ENCODE measurements at places on chromosomes 3 and 15.
A peak's percentile ranks its signal among the peaks of the same experiment; 100 is the strongest.

DNA sequence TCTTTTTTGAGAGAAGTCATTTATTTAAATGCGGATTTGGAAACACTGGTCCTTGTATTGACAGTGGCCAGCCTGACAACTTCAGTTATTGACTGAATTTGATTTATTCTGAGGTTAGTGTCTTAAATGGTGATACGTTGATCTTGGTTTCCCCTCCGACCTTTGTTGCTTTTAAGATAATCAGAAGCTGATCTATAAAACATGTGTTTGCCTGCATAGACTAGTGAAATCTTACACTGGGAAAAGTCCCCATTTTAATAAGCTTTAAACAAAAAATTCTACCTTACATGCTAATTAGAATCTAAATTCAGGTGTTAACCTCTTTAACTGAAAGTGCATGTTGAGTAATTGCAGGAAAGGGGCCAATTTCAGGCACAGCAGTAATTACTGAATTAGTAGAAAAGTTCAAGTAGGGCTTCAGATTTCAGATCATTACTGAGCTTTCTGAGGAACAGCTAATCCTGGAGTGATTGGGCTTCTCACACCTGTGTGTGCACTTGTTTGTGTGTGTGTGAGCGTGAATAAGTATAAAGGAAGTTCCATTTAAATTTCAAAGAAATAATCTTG lies 221.4 kb downstream of the SOX2 start:
- no peak for DNase-seq

- DNase-seq: no peak
Measured at GRCh38 chr3:67447393-67447792, 207.0 kb downstream of the SUCLG2 start.

DNA sequence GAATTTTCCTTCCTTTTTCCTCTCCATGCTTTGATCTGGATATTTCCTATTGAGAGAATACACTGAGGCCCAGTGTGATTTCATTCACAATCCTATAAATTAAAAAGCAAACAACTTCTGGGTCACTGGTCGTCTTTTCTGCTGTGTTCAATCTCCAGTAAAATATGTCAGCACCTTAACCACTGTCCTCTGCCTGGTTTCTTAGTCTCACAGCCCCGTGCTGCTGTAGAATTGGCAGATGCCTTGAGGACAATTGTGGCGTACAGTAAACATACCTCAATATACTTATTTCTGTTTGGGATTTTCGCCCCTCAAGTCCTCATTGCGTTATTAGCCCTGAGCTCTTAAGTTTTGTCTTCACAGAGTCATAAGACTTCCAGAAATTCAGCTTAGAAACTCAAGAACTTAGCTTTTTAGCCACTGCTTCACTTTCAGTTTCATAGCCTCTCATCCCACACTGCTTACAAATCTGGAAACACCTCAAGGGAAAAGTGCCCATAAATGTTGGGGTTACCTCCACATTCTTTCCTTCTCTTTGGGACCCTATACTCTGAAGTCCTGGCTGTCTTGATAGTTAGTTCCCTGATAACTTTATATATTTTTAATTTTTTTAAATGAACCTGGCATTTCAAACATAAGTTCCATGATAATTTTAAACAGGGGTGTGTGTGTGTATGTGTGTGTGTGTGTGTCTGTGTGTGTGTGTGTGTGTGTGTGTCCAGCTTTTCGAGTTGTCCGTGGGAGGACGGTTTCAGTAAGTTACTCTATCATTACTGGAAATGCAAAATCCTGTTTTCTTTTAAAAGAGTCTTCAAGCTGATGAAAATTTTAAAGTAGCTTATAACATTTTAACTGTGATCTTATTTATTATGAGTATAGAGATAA lies 238.4 kb upstream of the CTDSPL start:
- DNase-seq: no peak

GRCh38 chr15:68177742-68178141 lies 27.4 kb downstream of the CALML4 start:
- DNase-seq: no peak

- no peak for DNase-seq
Measured at GRCh38 chr3:9311228-9311627, 51.6 kb upstream of the THUMPD3 start.

- no peak for DNase-seq
Measured at GRCh38 chr3:33914731-33915379, 116.4 kb downstream of the PDCD6IP start.

- DNase-seq: no peak
Measured at GRCh38 chr3:155281912-155282311, 11.6 kb downstream of the STRIT1 start.

DNA sequence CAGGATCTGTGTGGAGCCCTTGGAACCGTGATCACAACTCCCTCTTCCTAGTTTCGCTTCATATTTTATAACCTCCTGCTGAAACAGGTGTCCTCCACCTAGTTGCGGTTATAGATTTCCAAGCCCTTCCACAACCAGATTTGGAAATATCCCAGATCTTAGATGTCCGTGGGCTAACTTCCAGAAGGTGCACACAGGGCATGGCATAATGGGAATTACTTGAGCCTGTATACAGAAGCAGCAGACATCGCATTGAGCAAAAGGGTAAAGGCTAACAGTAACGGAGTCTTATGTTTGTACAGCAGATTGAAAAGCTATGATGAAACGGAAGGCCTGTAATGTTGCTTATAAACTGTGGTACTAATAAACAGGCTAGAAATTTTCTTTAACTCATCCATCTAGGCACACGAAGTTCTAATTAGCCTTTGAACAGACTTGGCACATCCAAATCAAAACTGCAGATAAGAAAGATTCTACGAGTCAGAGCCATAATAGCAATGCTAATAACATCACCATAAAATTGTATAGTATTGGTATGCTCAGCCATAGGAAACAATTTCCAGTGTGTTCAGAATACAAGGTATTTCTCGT lies 1.2 kb upstream of the USF3 start:
- peak; percentile 62 for DNase-seq

GRCh38 chr15:72229947-72230196 lies 1.1 kb downstream of the PKM start:
- no peak for DNase-seq

DNA sequence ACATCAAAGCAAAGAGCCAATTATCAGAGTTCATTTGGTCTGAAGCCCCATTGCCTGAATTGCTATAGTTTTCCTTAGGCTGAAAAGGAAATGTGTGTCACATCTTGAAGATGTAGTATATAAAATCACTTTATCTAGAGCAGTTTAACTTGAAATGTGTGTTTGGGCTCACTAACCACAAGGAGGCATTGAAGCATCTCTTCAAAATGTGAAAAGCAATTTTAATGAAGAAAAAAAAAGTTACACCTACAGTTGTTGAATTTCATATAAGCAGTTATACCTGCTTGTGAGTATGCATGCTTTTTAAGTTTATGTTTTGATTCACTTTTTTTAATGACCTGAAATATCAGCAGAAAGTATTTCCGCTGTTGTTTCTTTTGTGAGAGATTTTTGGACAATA lies 129.3 kb downstream of the IQCH start:
- no peak for DNase-seq

DNA sequence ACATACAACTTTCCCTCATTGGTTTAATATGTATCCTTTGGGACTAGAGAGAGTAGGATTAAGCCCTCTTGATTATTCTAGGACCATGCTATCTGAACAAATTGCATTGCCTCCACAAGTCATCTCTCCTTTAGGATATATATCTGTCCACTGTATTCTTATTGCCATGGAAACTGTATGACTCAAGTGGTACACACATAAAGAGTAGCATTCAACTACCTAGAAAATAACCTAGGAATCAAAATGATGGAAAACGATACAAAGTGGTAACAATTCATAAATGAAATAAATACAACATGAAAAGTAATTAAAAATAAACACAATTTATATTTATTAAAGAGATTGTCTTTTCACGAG lies 212.1 kb upstream of the P2RY1 start:
- no peak for DNase-seq

GRCh38 chr15:60752973-60753720 lies 274.2 kb upstream of the ICE2 start:
- no peak for DNase-seq

- DNase-seq: no peak
Measured at GRCh38 chr3:133991637-133992036, 38.1 kb downstream of the SLCO2A1 start.

GRCh38 chr3:162774613-162775100 lies 1278.0 kb downstream of the OTOL1 start:
- DNase-seq: no peak

GRCh38 chr3:40340541-40341170 lies 31.1 kb downstream of the EIF1B start:
- no peak for DNase-seq

DNA sequence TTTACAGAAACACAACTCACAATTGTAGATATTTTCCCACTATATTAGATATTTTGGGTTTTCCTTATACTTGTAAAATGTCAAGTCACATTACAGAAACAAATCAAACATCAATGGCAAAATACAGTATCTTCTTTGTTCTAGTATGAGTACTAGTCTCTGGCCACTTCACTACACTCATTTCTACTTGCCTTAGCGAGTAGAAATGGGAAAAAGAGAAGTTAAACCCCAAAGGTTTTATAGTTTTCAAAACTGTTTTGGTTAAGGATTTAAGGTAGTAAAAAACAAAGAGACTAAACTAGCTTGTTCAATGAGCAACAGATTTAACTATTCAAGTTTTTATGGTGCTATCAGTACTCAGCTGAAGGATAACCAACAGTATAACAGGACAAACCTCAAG lies 81.7 kb downstream of the BTD start:
- no peak for DNase-seq

DNA sequence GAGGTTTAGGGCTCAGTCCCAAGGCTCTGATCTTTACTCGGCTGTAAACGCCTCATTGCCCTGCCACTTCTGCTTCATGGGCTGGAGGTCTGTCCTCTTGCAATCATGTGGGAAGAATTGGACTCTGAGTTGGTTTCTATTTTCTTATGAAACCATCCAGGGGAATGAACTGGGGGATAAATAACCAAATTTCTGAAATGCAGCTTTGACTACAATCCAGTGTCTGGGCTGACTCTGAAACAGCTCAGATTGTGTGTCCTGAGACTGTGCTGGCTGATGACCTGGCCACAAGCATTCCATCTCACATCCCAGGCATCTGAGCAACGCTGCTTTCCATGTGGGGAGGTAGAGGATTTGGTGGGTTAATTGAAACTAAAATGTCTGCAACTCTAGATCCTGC lies 71.0 kb upstream of the GALNT15 start:
- DNase-seq: no peak

DNA sequence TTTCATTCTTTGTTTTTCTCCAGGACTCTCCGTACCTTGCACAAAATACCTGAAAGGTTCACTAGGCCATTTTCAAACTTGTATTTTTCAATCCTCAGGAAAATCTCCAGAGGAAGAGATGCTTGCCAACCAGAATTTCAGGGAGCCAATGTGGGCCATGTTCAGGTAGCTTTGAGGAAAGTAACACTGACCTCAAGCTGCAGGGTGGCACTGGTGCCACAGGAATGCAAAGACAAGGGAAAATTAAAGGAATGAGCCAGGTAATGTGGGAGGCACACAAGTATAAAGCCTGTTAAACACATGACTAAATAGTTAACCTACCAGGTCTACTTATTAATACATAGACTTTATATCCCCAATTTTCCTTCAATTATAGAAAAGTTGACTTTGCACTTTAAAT lies 51.9 kb upstream of the GAP43 start:
- DNase-seq: no peak

GRCh38 chr3:20832963-20833362 lies 647.0 kb upstream of the SGO1 start:
- no peak for DNase-seq

DNA sequence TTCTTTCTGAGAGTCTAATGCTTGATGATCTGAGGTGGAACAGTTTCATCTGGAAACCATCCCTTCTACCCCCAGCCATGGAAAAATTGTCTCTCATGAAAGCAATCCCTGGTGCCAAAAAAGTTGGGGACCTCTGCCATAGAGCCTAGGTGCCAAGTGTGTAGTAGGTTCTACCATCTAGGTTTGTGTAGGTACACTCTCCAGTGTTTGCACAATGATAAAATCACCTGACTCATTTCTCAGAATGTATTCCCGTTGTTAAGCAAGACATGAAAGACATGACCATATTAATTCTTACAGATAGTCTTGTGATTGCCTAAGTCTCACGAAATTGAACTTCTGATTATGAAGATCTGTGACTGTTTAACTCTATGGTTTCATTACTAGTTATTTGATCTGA lies 68.6 kb downstream of the KAT2B start:
- DNase-seq: no peak

- DNase-seq: peak; percentile 22
Measured at GRCh38 chr3:37693511-37694283, 168.0 kb upstream of the CTDSPL start.

- peak; percentile 84 for DNase-seq
Measured at GRCh38 chr3:16067837-16068471, 106.5 kb upstream of the GALNT15 start.

DNA sequence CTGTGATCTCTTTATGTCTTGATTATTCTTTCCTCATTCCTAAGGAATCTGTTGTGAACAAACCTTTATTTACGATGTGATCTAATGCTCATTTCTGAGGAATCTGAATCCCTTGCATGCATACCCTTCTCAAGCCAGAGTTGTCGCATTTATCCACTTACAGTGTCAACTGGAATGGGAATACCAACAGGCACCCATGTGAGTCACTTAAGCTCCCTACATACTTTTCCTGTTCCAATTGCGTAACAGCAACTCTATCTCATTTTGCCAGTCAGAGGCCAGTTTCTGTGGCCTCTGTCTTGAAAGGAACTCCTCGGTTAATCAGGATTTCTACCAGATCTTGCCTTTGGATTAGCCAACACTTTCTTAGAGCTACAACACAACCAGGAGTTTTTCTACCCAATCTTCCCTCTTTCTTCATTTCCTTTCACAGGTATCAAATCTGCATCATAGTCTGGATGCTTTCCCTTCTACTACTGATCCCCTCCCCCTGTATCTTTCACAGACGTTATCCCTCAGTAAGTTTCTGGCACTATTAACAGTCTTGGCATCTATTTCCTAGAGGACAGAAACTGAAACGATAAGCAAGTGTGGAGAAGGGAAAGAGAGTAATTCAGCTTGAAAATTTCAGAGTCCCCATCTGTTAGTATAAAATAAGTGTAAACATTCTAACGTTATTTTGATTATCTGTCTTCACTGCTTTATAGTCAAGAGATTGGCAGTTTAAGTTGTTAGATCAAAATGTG lies 66.8 kb upstream of the BCHE start:
- no peak for DNase-seq

DNA sequence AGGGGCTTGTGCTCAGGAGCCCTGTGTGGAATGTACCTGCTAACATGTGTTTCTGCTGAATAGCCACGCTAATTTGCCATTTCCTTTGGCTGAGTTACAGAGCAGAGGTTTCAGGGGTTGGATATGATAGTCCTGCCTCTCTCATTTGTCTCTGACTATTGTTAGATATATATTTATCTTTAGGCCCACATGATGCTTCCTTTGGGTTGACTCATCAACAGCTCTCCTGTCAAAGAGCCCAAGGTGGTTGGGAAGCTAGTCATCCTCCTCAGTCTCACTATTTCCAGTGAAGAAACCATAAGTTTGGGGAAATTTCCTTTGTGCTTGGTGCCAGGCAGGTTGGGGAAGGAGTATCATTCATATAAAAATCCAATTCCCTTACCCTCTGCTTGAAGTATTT lies 1194.6 kb downstream of the ZPLD1 start:
- DNase-seq: no peak

GRCh38 chr15:90836296-90836871 lies 32.0 kb upstream of the FURIN start:
- DNase-seq: no peak

All from DMS79 treated with DMSO at 0.1 percent for 48 hours (cell line).